ENCODE measurements at places on chromosomes 12 and 14. TPM values are rescaled to one million over a fixed set of nuclear protein-coding genes. Genes with fewer than 3 reads are reported as not detected.

SLC25A47 gene
- 0.05 TPM for total RNA-seq

RPS6KA5 gene
- 1.2 TPM for total RNA-seq

PRR4 gene
- total RNA-seq: 5.0 TPM

REP15 gene
- total RNA-seq: 2.0 TPM

TMEM63C gene
- 0.35 TPM for total RNA-seq

TAS2R30 gene
- total RNA-seq: 0.73 TPM

CMKLR1 gene
- total RNA-seq: 0.06 TPM

Measured in glomerular endothelial cell (primary cell).